ENCODE measurements at places on chromosomes 7 and 10.

DNA sequence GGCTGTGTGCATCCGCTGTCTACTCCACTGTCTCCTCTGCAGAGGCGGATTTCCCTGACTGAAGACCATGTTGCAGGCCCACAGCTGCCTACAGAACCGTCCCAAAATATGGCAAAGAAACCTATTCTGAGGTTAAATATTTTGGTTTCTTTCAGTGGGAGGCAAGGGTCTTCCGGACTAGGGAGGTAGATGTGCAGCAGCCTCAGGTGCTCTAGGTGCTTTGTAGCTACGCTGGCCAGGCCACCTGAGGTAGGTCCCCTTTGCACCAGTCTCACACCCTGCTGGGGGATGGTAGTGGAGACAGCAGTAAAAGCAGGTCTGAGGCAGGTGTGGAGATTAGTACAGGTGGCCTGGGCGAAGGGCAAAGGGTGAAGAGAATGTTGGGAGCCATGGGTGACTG is 8.2 kb upstream of the PILRB start:
- no peak for DNase-seq

DNA sequence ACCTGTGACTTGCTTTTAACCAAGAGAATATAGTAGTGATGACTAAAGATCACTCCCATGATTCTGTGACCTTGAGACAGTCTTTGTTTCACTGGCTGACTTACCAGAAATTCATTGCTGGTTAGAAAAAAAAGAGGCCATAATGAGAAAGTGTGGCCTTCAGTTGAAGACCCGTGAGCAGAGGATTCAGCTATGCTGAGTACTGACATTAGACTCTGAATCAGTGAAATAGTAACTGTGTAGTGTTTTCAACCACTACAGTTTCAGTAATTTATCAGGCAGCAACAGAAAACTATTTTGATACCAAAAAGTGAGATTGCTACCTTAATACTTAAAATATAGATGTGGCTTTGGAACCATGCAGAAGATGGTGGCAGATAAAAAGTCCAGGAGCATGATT is 298.0 kb upstream of the KCND2 start:
- DNase-seq = no peak

- DNase-seq = no peak
Observed at GRCh38 chr7:120925392-120925791, 25.2 kb upstream of the ING3 start.

DNA sequence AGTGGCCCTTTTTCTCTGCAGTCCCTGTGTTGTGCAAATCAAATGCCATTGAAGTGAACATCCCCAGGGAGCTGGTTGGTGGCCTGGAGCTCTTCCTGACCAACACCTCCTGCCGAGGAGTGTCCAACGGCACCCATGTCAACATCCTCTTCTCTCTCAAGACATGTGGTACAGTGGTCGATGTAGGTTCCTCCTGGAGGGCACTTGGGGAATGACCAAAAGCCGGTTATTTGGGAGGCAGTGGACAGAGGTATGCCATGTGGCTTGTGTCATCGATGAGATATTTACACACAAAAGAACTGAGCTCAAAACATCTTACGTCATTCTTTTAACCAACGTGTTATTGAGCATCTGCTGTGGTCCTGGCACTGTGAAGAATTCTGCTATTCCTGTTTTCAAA is 19.7 kb downstream of the OIT3 start:
- DNase-seq = no peak

- no peak for DNase-seq
Observed at GRCh38 chr7:102119213-102119651, 167.4 kb upstream of the SH2B2 start.

DNA sequence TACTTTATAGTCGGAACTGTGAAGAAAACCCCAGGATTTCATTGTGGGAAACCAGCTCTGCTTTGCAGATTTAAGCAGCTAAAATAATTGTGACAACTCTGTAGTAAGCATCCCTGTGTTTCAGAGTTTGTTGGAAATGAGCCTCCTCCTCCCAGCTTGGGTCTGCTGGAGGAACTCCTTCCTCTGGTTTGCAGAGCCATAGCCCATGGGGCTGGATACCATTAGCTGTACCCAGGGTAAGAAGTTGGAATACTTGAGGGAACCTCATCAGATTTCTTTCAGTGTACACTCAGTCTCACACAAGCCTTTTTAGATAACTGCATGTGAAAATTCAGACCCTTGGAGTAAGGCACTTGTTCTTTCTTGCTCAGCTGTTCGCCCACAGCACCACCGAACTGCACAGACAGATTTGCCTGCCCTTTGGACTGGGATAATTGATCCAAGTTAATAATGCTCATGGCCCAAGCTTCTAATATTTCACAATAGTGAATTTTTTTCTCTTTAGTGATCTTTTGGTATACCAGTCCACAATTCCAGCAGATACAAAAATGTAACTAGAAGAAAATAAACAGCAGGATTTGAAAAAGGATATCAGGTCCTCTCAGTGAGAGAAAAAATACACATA is 467.4 kb upstream of the FZD8 start:
- DNase-seq = no peak

DNA sequence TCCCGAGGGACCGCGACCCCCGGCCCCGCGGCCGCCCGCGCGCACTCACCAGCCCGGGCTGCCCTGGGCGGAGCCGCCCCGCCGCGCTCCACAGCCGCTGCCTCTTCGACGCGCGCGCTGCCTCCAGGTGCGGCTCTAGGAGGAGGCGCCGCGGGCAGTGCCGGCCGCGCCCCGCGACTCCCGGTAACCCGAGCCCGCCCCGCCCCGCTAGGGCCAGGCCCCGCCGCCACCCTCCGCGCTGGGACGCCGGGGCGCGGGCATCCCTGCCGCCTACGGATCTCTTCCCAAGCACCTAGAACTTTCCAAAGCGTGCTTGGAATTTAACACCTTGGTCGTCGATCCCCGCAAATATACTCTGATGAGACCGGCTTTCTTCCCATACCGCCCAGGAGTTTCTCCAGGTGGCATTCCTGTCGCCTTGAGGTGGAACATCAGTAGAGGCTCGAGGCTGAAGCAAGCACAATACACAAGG is at the start of gene SLC26A5:
TSS of gene SLC26A5 (minus strand) at position 159 of the 472 bp plus-strand sequence. CDS start 24,693 bp downstream, outside the sequence.
- DNase-seq = no peak

GRCh38 chr7:16564909-16565426 is 38.3 kb downstream of the LRRC72 start:
- DNase-seq = peak; percentile 25

GRCh38 chr10:34996843-34997242 is 93.3 kb downstream of the CUL2 start:
- peak; percentile 31 for DNase-seq

- no peak for DNase-seq
Observed at GRCh38 chr10:16816171-16816570, 1.1 kb downstream of the RSU1 start.

GRCh38 chr7:96199421-96199820 is 122.5 kb downstream of the SLC25A13 start:
- no peak for DNase-seq

DNA sequence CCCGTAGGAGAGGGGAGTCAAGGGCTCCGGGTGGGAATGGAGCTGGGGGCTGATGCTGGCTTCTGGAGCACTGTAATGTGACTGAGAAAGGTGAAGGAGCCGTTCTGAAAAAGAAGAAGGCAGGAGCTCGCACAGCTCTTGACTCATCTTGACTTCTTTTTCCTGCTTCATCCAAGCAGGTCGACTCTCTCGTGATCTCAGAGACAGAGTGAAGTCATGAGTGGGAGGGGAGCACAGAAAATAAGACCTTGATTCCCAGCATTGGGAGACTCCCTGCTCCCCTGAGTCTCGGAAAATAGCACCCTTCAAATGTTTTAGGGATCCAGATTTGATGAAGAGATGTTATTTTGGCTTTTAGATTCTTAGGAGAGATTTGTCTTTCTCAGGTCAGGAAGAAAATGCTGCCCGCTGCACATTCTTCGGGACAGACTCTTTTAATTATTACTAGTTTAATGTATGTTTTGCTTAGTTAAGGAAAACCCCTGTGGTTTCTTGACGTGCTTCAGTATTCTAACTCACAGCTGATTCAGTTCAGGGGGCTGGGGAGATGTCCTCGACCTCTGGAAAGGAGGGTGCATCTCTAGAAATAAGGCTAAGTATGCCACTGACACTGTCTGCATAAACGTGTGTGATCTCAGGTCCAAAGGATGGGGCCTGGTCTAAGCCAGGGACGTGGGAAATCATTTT is 34.1 kb downstream of the EGFR start:
- DNase-seq = no peak

DNA sequence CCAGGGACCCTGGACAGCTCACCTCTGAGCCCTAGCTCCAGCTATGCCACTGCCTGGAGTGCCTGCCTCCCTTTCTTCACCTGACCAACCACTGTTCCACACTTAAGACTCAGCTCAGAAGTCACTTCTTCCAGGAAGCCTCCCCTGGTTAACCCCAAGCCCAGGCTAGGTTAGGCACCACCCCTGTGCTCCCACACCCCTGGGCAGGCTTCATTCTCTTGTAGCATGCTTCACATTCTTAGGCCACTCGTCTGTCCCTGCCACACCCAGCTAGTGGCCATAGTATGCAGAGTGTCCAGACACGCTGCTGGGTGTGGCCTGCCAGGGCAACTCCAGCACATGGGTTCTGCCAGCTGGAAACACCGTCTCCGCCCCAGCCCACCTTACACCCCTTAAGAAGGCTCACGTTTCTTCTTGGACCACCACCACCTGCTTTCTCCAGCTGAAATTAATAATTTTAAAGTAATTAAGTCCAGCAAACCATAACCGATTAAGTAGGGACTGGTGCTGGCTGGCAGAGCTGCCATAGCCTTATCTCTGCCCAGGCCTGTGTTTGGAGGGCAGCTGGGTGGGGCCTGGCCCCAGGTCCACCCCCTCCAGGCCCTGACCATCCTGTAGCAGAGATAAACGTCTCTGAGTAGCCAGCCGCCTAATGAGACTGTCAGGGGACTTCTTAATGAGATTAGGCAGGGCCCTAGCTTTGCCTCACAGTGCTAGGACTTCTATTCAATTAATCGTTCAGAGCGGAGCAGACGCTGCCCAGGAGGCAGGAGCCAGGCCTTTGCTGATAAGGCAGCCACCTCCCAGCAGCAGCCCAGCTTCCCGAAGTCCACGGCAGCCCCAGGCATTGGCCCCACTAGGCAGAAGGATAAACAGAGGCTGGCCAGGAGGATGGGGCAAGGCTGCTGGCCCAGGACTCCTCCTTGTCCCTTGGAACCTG is 20.5 kb downstream of the GRID1 start:
- no peak for DNase-seq

Data from KG1 (cell line).